ENCODE measurements at places on chromosomes 12 and 14.

GRCh38 chr12:92425165-92425564 is 277.6 kb upstream of the PLEKHG7 start:
- DNase-seq, result no peak

- DNase-seq, result no peak
These were observed 19.1 kb downstream of the SYNJ2BP start for GRCh38 chr14:70397746-70398145.

DNA sequence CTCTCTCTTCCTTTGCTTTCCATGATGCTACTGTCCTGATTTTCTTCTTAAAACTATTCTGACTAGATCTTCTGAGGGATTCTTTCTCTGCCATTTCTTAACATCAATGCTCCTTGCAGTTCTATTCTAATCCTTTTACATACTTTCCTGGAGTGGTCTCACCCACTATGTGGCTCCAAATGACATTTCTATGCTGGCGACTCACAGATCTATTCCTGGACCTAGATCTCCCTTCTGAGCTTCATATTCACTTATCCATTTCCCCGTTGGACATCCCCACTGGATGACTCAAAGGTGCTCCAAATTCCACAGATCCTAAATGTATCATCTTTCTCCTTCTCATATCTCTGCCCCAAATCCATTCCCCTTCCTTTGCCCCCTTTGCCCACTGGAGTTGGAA is 4.1 kb downstream of the TEP1 start:
- DNase-seq, result no peak

DNA sequence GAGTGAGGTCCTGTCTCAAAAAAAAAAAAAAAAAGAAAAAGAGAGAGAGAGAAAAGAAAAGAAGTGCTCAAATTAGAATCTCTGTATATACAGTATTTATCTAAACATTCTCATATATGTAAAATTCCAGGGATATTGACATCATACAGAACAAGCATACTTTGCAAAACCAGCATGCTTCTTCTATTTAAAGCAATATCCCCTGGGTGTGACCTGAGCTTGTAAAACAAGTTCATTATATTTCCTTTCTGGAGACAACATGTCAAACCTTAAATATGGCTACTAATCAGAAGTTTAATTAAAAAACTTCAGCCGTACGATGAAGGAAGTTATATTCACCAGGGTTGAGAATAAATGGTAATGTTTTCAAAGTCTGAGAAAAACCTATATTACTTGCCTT is 175.8 kb upstream of the HMGA2 start:
- no peak for DNase-seq

DNA sequence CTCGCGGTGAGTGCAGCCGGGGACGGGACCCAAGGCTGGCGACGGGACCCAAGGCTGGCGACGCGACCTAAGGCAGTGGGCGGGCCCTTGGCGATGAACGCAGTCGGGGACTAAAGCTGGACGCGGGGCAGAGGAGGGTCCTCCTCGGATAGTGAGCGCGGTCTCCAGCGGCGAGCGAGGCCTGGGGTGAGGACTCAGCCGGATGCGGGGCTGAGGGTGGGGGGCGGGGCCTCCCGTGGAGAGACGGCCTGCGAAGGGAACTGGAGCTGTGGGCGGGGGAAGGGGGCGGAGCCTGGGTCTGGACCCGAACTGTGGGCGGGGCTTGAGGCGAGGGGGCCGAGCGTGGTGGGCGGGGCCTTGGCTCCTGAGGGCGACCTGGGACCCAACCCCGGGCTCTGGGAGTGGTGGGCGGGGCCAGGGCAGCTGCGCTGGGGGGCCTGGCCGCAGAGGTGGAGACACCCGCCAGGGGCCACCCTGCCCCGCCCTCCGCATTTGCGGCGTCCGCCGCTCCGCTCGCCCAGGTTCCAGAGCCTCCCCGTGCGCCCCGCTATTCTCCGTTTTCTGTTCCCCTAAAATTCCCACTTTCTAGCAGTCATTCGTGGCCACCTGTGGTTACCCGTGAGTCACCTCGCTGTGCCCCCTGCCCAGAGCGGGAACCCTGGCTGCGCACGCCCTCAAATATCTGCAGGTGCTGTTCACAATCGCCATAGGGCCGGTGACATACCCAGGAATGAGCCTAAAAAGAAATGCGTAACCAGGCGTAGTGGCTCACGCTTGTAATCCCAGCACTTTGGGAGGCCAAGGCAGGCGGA is 508 bp upstream of the BRF1 start:
- DNase-seq, result peak; percentile 99
